M059J (cell line): ENCODE measurements at places on chromosomes 5 and 9. TPM values are rescaled to one million over a fixed set of nuclear protein-coding genes. Genes with fewer than 3 reads are reported as not detected.

The SV2C gene
- not detected in 2 replicates for total RNA-seq

The ARID3C gene
- not detected in 2 replicates for total RNA-seq

The FRMD3 gene
- 5.0 and 5.8 TPM in 2 replicates for total RNA-seq

The SHROOM1 gene
- total RNA-seq: 7.3 and 10.3 TPM in 2 replicates
